ENCODE measurements at places on chromosomes 11 and 22.

GRCh38 chr22:42389143-42389542 is 43.1 kb downstream of the NFAM1 start:
- DNase-seq, result no peak

- DNase-seq, result no peak
Observed at GRCh38 chr11:119044708-119045107, 12.3 kb downstream of the HYOU1 start.

DNA sequence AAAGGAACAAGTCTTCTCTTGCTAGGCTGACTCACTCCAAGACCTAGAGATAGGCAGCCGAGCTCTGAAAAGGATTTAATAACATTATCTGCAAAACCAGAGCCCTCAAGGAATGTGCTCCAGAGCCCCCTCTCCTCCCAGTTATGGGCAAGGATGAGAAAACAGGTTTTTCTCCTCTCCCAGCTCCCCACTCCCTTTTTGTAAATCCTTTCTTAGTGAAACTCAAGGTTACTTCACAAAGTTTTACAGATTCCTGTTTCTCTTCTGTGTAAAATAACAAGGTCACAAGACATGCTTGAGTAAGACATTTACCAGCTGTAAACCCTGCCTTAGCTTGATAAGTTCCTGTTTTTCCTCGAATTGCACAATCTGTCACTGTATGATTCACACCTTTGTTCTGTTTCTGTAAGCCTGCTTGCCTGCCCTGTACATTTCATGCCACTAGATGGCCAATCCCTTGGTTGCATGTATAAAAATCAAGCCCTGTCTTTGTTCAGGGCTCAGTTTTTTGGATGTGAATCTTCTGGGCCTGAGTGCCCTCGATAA is 489.4 kb downstream of the KCNA4 start:
- DNase-seq, result no peak

GRCh38 chr11:76347466-76347865 is 33.5 kb downstream of the THAP12 start:
- DNase-seq, result no peak

DNA sequence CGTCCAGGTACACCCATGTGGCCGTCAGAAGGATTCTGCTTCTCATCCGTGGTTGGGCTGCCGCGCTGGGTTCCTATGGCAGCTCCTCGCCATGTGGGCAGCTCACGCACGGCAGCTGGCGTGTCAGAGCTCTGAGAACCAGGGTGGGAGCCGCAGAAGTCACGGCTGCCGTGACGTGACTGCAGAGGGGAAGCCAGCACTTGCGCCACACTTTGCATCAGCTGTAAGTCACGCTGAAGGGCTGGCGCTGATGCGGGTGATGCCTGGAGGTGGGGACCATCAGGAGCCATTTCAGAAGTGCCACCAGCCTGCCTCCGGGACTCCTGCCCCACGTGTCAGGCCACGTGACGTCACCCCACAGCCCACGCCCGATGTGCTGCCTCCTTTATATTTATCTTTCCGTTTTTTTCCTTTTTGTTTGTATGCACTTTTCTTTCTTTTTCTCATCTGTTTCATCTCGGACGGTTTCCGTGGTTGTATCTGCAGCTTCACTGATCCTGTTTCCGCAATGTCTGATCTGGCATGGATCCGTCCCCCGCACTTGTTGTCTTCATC is 133.2 kb downstream of the IGLL1 start:
- no peak for DNase-seq

DNA sequence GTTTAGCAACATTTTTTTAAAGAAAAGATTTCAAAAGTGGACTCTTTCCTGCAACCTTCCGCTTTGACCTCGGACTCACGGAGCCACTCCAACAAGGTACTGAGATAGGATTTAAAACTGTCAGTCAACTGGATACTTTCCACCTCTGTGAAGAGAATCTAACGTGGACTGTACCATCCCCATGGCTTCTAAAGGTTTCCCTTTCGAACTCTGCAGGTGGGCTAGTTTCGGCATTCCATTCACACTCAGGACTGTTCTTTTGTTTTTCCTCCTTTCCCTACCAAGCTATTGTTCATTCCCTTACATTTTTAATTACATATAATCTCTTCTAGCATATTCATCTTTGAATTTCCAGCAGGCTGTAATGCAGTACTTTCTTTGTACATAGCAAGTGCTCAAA is 88.5 kb upstream of the AKIP1 start:
- DNase-seq, result no peak

DNA sequence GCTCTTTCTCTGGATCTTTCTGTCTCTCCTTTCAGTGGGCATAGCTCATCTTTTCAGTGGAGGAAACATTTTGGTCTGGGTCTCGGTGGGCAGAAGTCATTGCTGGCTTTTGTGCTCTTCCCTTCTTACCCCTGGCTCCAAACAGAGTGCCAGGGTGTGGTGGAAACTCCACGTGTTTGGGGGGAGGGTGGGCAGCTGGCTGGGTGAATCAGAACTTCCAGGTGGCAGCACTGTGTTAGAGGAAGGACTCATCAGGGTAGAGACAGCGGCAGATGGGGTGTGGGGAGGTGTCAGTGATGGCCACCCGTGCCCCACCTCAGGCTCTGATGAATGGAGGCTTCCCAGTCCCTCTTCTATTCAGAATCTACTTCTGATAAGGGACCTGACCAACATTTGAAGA is 114.0 kb downstream of the GRIK4 start:
- DNase-seq, result no peak

GRCh38 chr11:64874308-64875240 is 3.8 kb downstream of the EHD1 start:
- no peak for DNase-seq

DNA sequence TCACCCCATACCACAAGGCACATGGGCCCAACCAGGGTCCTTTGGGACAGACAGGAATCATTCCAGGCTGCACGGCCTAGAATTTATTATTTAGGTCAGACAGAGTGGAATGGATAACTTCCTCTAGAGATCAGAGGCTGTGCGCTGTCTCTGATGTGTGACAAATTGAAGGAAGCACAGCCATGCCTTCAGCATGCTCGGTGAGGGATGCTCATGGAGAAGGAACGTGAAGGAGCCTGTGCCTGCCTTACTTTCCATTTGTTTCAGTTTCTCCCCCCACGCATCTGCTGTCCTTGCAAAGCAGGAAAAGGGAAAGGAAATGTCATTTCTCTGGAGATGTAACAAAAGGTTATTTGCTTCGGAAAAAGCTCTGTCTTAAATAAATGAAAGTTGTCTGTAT is 644.1 kb downstream of the OPCML start:
- DNase-seq, result no peak

DNA sequence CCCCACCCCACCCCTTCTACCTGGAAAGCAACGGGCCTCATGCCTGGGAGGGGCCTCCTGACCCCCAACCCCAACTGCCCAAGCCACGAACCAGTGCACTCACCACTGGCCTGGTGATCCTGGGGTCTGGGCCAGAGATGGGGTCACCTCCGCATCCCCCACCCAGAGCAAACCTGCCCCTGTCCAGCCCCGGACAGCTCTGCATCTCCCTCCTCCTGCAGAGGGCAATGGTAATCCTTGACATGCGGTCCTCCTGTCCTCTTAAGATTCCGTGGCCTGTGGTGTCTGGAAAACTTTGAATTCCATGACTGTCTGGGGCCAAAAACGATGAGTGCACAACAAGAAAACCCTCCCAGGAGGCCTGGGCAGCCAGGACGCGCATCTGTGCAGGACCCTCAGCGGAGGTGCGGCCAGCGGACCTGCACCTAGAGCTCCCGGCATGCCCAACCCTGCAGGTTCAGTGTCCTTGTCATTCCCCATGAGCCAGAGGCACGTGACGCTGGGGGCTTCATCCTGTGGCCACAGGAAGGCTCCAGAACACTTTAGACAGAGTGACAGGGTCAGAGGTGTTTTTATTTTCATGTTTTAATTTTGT is 16.1 kb upstream of the PPARA start:
- no peak for DNase-seq

DNA sequence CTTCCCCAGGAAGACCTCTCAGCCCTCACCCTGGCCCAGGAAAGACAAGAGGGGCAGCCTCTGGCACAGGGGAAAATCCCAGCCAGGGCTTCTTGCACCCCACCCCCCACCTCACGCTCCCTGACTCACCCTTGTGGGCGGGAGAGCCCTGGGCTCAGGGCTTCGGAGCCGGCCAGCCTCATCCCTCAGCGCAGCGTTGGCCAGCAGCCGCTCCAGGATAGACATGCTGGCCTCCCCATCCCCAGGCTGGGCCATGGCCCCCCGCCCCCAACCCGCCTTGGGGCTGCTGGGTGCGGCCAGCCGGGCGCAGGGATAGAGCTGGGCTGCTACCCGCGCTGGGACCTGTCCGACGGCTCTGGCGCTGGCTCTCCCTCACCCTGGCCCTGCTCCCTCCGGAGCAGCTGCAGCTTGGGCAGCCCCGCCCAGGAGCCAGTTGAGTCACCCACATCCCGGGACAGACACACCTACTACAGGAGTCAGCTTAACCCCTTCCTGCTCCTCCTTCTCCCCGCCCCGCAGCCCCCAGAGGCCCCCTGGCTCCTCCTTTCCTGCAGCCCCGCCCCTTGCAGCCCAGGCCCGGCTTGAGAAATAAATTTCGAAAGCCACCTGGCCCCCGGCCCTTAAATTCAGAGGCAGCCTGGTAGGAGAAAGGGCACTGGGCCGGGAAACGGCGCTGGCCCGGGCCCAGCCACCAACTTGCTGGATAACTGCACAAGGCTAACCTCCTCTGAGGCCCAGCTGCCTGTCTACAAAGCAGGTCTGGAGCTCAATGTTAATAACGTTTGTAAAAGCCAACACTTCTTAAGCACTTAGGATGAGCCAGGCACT is 13.4 kb downstream of the TNKS1BP1 start:
- peak; percentile 68 for DNase-seq

- no peak for DNase-seq
Observed at GRCh38 chr11:115637599-115638241, 133.5 kb upstream of the CADM1 start.

DNA sequence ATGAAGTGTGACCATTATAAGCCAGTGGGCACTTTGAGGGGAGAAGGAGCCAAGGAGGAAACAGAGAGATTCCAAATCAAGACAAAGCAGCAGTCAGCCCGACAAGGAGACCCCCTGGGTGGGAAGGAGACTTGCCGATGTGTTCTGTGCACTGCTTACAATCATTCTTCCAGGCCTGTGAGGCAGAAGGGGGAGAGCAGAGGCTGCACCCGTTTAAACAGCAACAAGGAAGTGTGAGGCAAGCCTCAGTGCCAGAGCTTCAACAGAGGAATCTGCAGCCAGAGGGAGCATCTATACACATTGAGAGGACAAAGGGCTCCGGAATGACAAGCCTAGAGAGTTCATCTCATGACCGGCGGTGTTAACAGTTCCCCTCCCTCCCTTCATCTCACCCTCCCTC is 121.1 kb downstream of the NXPE2 start:
- DNase-seq, result no peak

DNA sequence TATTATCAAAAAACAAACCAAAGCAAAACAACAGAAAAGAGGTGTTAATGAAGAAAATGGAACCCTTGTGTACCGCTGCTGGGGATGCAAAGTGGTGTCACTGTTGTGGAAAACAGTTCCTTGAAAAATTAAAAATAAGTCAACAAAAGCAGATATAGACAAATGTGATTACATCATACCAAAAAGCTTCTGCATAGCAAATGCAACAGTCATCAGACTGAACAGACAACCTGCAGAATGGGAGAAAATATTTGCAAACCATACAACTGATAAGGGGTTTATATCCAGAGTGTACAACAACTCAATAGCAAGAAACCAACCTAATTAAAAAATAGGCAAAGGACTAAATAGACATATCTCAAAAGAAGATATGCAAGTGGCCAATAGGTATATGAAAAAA is 22.9 kb upstream of the CARS1 start:
- DNase-seq, result no peak

DNA sequence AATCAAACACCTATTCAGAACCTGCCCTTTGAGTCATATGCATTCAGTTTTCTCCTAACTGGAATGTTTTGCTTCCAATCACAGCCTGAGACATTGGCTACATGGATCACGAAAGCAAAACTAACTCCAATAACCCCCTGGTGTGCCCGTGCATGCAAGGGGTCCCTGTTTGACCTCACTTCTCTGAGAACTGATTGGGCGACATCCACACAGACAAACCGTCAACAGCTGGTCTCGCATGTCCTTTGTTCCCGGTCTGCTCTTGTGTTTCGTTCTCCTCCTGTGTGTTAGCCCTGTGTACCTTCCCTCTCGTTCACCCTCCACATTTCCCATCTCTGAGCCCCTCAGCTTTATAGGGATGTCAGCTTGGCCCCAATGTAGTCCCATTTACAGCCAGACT is 67.2 kb upstream of the TTC12 start:
- no peak for DNase-seq

- no peak for DNase-seq
Observed at GRCh38 chr11:128516886-128517285, 70.5 kb downstream of the ETS1 start.

- DNase-seq, result no peak
Observed at GRCh38 chr11:46149826-46150225, 28.6 kb upstream of the PHF21A start.

- DNase-seq, result no peak
Observed at GRCh38 chr11:69301455-69302401, 7.8 kb downstream of the MYEOV start.

DNA sequence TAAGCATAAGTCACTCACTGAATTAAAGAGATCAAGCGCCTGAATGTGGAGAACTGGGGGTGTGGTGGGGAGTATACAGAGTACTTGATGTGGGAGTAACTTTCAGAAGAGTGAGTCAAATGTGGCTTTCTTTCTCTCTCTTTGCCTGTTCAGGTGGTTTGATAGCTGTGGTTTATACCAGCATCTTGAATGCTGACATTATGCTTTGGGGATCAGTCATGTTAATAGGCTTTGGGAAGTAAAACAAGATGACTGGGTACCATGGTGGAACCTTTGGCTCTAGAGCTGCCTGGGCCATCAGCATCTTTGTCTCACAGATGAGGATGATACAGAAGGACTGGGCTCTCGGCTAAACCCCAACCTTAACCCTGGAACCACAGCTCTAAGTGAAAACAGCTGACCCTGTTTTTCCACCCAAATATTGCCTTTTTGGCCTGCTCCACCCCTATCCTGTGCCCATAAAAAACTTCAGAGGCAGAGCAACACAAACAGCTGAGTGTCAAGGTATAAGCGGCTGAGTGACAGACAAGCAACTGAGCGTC is 58.2 kb upstream of the GNAZ start:
- DNase-seq, result peak; percentile 58

GRCh38 chr22:17639247-17639741 is 737 bp downstream of the BCL2L13 start:
- no peak for DNase-seq

DNA sequence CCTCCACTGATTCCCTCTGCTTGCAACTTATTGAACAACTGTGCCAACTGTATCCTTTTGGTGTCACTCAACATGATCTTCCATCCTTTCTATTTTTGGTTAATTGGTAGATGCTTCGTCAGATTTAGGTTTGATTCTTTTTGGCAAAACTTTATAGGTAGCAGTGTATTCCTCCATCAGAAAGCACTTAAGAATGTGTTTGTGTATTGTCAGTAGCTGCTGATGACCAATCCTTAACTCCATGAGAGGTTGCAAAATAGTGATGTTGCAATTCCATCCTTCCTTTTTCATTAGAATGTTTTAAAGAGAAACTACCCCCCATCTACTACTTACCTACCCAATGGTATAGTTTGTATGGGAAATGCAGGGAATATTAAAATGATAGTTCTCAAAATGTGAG is 22.1 kb downstream of the FAM76B start:
- no peak for DNase-seq
